ENCODE measurements at places on chromosomes 7 and 10.

GRCh38 chr10:19623321-19623720 lies 192.9 kb upstream of the PLXDC2 start:
- DNase-seq = no peak

DNA sequence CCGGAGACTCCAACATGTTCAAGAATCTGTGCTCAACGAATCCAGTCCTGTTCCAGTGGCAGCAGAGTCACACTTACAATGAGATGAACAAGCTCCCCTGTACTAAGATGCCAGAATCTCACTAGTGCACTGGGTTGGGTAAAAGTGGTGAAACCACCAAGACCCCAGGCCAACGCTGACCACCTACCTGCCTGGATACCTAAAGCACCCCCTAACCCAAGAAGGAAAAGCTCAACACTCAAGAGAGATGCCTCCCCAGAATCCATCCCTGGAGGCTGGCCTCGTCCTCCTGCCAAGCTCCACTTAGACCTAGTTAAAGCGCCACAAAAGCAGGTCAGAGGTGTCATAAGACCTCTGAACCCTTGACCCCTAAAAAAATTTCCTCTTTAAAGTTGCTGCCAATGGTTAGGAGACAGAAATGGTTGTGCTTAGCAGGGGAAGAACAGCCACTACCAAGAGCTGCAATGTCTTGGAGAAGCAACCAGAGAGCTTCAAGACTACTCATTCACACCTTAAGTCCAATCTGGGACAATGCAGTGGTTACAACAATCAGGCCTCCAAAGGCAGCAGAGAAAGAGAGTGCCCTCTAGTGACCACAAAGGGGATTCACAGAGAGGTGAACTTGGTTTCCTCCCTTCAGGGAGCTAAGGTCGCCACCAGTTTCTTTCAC lies 94.6 kb upstream of the MACROH2A2 start:
- peak; percentile 16 for DNase-seq

- DNase-seq = no peak
These were observed 549.4 kb upstream of the C7orf33 start for GRCh38 chr7:148041156-148041555.

DNA sequence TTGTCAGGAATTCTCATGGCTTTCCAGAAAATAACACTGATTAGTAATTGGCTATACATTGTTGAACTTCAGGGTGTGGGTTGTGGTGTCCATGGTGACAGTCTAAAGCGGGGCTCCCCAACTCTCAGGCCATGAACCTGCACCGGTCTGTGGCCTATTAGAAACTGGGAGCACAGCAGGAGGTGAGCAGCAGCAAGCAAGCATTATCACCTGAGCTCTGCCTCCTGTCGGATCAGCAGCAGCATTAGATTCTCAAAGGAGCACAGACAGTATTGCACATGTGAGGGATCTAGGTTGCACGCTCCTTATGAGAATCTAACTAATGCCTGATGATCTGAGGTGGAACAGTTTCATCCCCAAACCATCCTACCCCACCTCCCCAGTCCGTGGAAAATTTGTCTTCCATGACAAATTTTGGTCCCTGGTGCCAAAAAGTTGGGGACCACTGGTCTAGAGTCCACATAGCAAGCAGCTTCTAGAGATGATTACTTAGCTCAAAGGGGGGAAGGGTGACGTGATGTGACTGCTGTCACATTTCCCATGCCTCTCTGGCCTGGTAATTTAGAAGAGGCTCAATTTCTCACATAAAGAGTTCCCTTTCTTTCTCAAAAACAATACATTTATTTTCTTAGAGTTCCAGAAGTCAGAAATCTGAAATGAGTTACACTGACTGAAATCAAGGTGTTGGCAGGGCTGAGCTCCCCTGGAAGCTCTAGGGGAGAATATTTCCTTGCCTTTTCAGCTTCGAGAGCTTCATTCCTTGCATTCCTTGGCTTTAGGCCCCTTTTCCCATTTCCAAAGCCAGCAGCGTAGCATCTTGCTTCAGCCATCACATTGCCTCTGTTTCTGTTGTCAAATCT lies 17.6 kb upstream of the FAM221A start:
- peak; percentile 59 for DNase-seq

GRCh38 chr10:71396084-71396710 lies 523 bp upstream of the CDH23 start:
- peak; percentile 14 for DNase-seq

- DNase-seq = no peak
These were observed 444.7 kb downstream of the MAGI2 start for GRCh38 chr7:79008786-79009185.

DNA sequence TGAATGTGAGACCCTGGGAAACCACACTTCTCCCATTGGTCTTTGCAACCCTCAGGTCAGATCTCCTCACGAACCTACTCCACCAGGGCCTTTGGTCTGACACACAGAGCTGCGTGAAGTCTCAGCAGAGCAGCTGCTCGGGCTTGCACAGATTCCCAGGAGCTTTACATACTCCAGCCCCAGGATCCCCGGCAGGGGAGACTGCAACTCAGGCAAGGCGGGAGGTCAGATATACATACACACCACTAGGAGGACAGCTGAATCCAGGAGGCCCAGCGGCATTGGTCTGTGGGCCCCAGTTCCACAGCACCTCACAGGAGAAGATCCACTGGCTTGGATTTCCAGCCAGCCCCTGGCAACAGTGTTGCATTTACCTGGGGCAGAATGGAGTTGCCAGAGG lies 239.2 kb downstream of the GPAM start:
- no peak for DNase-seq

DNA sequence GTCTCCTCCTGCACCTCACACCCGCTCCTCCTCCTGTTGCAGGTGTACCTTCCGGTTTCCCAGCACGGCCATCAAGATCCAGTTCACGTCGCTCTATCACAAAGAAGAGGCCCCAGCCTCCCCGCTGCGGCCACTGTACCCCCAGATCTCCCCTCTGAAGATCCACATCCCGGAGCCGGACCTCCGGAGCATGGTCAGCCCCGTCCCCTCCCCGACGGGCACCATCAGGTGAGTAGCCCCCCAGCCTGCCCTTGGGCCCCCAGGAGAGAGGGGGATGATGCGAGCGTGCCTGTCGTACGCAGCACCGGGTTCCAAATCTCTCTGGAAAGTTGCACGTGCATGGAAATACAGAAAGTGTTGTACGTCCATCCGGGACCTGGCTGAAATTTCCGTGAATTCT lies 34.6 kb upstream of the AP5Z1 start:
- DNase-seq = no peak

GRCh38 chr7:44309271-44310091 lies 15.9 kb downstream of the CAMK2B start:
- DNase-seq = peak; percentile 39

- DNase-seq = no peak
These were observed 143.9 kb downstream of the PFKFB3 start for GRCh38 chr10:6346631-6347030.

DNA sequence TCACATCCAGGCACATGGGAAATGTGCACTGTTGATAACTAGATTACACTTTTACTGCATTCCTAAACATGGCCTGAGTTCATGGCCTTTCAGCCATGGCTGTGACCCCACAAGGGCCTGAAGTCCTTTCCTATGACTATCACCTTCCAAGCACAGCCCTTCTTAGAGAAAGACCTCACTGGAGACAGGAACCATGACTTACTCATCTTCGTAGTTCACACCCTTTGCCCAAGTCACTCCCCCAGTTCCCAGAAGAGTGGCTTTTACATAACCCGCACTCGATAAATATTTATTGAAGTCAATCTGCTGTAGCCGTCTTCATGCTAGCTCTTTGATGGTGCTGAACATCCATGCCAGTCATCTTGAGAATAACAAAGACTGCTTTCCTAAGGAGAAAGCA lies 632.5 kb upstream of the NRP1 start:
- DNase-seq = no peak

GRCh38 chr10:14456218-14456869 lies 125.6 kb upstream of the FRMD4A start:
- DNase-seq = no peak

DNA sequence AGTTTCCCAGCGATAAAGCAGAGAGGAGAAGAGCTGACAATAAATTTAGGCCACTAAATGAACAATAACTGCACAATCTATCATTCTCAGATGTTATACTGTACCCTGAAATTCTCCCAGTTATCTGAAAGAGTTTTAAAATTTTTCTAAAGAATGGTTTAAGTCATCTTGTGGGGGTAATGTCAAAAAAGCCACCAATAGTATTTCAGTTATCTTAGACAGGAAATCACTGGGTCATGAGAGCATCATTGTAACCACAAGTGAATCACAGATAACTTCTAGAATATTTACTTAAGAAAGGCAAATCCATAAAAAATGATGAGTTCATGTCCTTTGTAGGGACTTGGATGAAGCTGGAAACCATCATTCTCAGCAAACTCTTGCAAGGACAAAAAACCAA lies 147.1 kb downstream of the DNAJB9 start:
- DNase-seq = peak; percentile 71

DNA sequence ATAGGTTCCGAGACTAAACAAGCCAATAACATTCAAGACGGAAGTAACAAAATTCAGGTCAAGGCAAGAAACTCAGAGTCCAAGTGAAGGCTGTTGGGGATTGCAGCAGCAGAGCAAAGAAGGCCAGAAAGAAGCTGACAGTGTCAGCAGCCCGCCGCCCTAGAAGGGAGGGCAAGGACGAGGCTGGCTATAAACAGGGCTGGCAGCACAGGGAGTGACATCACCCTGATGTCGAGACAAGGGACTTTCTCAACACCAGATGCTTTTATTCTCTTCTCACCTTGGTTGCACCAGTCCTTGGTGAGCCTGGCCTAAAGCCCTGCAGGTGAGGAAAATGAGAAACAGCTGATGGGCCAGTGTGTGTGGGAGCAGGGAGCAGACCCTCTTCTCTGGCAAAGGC lies 687.7 kb upstream of the NRP1 start:
- DNase-seq = no peak

DNA sequence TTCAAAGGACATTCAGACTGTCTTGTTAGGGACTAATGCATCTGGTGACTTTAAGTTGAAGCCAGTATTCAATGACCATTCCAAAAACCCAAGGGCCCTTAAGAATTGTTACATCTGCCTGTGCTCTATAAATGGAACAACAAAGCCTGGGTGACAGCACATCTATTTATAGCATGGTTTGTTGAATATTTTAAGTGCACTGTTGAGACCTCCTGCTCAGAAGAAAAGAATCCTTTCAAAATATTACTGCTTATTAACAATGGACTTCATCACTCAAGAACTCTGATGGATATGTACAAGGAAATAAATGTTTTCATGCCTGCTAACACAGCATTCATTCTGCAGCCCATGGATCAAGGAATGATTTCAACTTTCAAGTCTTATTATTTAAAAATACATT lies 33.1 kb upstream of the CYP26C1 start:
- no peak for DNase-seq

GRCh38 chr7:1108264-1108920 lies 20.5 kb downstream of the GPER1 start:
- no peak for DNase-seq

DNA sequence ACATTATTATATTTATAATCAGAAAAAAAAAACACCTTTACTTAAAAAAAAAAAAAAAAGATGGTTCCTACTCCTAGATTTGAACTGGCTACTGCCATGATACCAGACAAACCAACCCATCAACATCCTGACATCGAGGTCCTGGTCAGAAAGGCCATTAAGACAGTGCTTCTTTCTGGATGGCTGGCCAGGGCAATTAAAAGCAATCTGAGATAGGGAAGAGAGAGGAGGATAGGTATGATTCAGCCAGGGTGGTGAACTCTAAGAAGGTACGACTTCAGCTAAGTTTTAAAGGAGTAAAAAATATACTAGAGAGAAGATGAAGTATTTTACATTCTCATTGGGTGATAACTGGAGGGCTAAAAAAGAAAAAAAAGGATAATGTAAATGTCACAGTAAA lies 139.0 kb downstream of the DOCK4 start:
- DNase-seq = no peak

- peak; percentile 58 for DNase-seq
These were observed 589 bp downstream of the LDB1 start for GRCh38 chr10:102119417-102120141.

DNA sequence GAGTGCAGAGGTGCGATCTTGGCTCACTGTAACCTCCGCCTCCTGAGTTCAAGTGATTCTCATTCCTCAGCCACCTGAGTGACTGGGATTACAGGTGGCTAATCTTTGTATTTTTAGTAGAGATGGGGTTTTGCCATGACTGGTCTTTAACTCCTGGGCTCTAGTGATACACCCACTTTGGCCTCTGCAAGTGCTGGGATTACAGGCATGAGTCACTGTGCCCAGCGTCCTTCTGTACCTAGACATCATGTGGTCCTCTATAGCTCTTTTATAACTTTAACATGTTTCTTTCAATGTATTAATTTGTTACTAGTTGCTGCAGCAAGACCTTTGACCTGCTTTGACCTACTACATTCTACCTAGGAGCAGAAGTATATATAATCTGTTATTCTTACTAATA lies 38.7 kb upstream of the BICC1 start:
- DNase-seq = peak; percentile 41

GRCh38 chr7:100965723-100966541 lies 3.4 kb upstream of the MUC12 start:
- DNase-seq = no peak

- peak; percentile 11 for DNase-seq
These were observed 196.6 kb downstream of the TRIL start for GRCh38 chr7:28761505-28761904.

GRCh38 chr10:119209035-119209735 lies 1.8 kb downstream of the GRK5 start:
- DNase-seq = peak; percentile 39

DNA sequence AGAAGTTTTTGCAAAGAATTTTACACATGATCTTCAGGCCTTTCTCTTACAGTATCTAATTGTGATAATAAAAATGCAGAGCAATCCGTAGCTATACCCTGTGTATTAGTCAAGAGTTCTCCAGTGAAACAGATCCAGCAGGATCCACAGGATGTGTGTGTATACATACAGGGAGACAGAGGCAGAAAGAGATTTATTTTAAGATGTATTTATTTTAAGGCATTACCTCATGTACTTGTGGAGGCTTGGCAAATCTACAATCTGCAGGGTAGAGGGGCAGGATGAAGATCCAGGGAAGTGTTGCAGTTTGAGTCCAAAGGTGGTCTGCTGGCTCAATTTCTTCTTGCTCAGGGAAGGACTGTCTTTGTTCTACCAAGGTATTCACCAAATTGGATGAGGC lies 41.7 kb downstream of the ARHGAP12 start:
- DNase-seq = no peak

GRCh38 chr7:6317797-6318438 lies 45.5 kb upstream of the CYTH3 start:
- peak; percentile 47 for DNase-seq

DNA sequence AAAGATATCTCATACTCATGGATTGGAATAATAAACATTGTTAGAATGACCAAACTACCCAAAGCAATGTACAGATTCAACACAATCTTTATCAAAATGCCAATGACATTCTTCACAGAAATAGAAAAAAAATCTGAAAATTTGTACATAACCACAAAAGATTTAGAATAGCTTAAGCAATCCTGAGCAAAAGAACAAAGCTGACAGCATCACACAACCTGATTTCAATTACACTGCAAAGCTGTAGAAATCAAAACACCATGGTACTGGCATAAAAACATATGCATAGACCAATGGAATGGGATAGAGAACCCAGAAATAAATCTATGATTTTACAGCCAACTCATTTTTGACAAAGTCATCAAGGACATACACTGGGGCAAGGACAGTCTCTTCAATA lies 130.0 kb upstream of the TMEM72 start:
- no peak for DNase-seq

- DNase-seq = no peak
These were observed 4.6 kb downstream of the HMX3 start for GRCh38 chr10:123140164-123140982.

GRCh38 chr10:104689547-104689946 lies 48.5 kb downstream of the SORCS3 start:
- no peak for DNase-seq

- DNase-seq = no peak
These were observed 25.2 kb upstream of the SH2B2 start for GRCh38 chr7:102261451-102261850.

Data from astrocyte (in vitro differentiated cells and primary cell).